ENCODE measurements at places on chromosomes 13 and 19. TPM values are rescaled to one million over a fixed set of nuclear protein-coding genes. Genes with fewer than 3 reads are reported as not detected.
A peak's percentile ranks its signal among the peaks of the same experiment; 100 is the strongest.

The ZNF134 gene
- 9.1 TPM for total RNA-seq

- no peaks in the 10 kb centered on the region for H3K27me3 ChIP-seq
- peak; percentile 34 for DNase-seq
- H3K27ac ChIP-seq, result no peak overlapping the region
Measured at GRCh38 chr13:27654816-27655215, 33.1 kb downstream of the POLR1D start.

GRCh38 chr13:80118506-80118905, 222.4 kb downstream of the SPRY2 start:
- no peaks in the 10 kb centered on the region for H3K36me3 ChIP-seq
- H3K27ac ChIP-seq, result no peak overlapping the region
- no peak overlapping the region for H3K4me3 ChIP-seq

The ZNF571 gene
- 0.47 TPM for total RNA-seq

GRCh38 chr19:16892436-16892835, 3.6 kb downstream of the F2RL3 start:
- no peak for DNase-seq
- H3K27ac ChIP-seq, result no peak overlapping the region
- H3K4me3 ChIP-seq, result no peak overlapping the region
- H3K4me1 ChIP-seq, result peaks cover 13% of the 10 kb centered on the region

The SMIM24 gene
- not detected for total RNA-seq

- no peaks in the 10 kb centered on the region for H3K36me3 ChIP-seq
- peaks cover 4% of the 10 kb centered on the region for H3K4me1 ChIP-seq
- H3K4me3 ChIP-seq, result no peak overlapping the region
- DNase-seq, result no peak
Measured at GRCh38 chr19:40650749-40651305, 39.6 kb downstream of the NUMBL start.

The OR7A5 gene
- not detected for total RNA-seq

- no peak overlapping the region for H3K27ac ChIP-seq
- H3K27me3 ChIP-seq, result no peaks in the 10 kb centered on the region
- no peak overlapping the region for H3K4me3 ChIP-seq
Measured at GRCh38 chr13:63351081-63351480, 1935.4 kb upstream of the PCDH20 start.

The TLE6 gene
- total RNA-seq, result 1.1 TPM

- H3K27me3 ChIP-seq, result peaks cover 6% of the 10 kb centered on the region
- no peak overlapping the region for H3K27ac ChIP-seq
- no peaks in the 10 kb centered on the region for H3K4me1 ChIP-seq
- H3K4me3 ChIP-seq, result no peak overlapping the region
- DNase-seq, result no peak
- peaks cover 2% of the 10 kb centered on the region for H3K36me3 ChIP-seq
Measured at GRCh38 chr19:43692385-43692784, 22.4 kb upstream of the PLAUR start.

GRCh38 chr13:44281252-44282000, 92.2 kb upstream of the SERP2 start:
- no peak for DNase-seq
- peaks cover 29% of the 10 kb centered on the region for H3K27me3 ChIP-seq
- H3K4me1 ChIP-seq, result peaks cover 12% of the 10 kb centered on the region

- no peak overlapping the region for H3K4me3 ChIP-seq
- no peaks in the 10 kb centered on the region for H3K36me3 ChIP-seq
- H3K27ac ChIP-seq, result no peak overlapping the region
- DNase-seq, result no peak
- no peaks in the 10 kb centered on the region for H3K4me1 ChIP-seq
Measured at GRCh38 chr19:41106177-41106576, 8.1 kb upstream of the CYP2F1 start.

All from activated CD4-positive, alpha-beta T cell treated with anti-CD3 and anti-CD28 coated beads, Interleukin-2, amount 10 ng/mL, durations not matched to agents 24 days and 14 days (primary cell).